OCI-LY7 (cell line): ENCODE measurements at places on chromosomes 16 and 17.

- DNase-seq, result no peak
These were observed 32.5 kb upstream of the LGALS9 start for GRCh38 chr17:27598337-27599050.

DNA sequence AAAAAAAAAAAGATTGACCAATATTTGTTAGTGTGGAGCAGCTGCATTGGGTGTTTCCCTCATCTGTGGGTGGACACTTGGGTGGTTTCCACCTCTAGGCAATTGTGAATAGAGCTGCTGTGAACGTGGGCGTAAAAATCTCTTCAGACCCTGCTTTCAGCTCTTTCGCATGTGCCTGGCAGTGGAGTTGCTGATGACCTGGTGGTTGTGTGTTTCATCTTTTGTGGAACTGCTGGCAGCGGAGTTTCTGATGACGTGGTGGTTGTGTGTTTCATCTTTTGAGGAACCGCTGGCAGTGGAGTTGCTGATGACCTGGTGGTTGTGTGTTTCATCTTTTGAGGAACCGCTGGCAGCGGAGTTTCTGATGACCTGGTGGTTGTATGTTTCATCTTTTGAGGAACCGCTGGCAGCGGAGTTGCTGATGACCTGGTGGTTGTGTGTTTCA lies 21.4 kb downstream of the ZC3H18 start:
- DNase-seq, result no peak

GRCh38 chr17:80781807-80782277 lies 209.8 kb upstream of the CHMP6 start:
- no peak for DNase-seq

GRCh38 chr16:87850009-87851006 lies 19.0 kb downstream of the SLC7A5 start:
- DNase-seq, result peak; percentile 81

- DNase-seq, result no peak
These were observed 271.6 kb downstream of the C16orf95 start for GRCh38 chr16:87045466-87046216.

DNA sequence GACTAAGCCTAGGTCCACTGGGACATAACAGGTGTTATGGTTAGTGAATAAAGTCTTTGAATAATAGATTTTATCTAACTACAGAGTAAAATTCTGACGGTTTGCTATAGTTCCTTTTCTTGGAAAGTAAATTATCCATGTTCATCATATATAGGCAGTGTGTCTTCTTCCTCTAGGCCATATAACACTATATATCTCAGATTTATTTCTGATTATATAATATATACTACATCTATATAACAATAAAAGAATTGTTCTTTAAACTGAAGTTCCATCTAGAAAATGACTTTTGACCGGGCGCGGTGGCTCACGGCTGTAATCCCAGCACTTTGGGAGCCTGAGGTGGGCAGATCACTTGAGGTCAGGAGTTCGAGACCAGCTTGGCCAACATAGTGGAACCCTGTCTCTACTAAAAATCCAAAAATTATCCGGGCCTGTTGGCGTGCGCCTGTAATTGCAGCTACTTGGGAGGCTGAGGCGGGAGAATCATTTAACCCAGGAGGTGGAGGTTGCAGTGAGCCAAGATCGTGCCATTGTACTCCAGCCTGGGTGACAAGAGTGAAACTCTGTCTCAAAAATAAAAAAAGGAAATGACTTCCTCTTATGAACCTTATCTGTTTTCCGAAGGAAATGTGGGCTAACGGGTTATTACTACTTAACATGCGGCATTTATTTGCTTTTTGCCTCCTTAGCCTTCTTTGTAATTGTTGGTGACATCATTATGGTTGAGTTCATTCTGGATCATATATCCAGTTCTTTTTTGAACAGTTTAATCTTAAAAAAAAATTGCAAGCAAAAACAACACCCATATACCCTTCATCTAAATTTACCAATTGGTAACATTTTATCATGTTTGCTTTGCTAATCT lies 29.2 kb downstream of the NOL11 start:
- DNase-seq, result no peak

GRCh38 chr17:69093279-69093789 lies 32.6 kb upstream of the ABCA9 start:
- peak; percentile 85 for DNase-seq

- peak; percentile 8 for DNase-seq
These were observed 34.9 kb upstream of the NLRP1 start for GRCh38 chr17:5619088-5619740.

DNA sequence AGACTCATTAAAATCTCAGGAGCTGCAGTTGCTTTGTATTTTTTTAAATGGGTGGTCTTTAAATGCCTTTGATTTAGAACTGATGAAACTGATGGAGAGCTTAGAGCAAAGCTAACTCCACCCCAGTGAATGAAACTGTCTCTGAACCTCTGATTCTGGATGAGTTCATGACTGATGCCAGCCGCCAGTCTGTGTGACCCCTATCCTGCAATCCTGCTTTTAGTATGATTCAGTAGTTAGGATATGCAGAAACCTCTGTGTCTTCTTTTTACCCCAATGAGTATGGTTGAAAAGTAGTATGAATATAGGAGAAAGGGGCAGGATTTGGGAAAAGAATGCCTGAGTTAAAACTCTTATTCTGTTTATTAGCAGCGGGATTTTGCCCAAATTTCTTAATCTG lies 12.3 kb upstream of the SALL1 start:
- DNase-seq, result no peak

DNA sequence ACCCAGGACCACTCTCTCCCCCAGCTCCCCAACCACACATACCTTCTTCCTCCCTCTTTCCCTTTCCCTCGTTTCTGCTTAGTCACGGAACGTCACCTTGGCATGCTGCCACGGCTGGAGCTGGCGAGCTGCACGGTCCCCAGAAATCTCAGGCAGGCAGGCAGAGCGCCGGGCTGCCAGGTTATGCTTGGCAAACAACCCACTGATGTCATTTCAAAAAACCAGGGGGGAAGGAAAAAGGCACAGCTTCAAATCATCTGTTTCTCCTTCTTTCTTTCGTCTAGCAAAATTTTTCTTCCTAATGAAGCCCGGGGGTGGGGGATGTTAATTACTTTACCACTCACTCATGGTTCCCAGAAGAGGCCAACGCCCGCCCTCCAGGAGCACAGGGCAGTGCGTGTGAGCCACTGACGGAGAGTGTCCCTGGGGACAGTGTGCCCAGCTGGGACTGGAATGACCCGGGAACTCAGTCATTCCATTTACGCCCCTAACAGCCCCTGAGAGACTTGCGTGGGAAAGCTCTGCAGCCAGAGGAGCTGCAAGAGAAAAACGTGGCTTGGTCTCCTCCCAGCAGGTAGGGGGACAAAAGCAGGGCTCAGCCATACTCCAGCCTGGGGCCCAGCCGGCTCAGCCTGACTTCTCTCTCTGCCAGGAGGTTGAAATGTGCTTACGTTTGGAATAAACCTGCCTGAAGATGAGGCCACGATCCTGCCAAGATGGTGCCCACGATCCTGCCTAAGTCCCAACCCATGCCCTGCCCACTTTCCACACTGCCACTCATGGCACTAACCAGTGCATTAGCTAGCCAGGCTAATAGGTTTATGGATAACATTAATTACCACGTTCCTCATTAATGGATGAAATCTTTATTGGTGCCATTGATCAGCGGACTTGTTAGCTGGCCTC lies 198.9 kb downstream of the ZFHX3 start:
- DNase-seq, result no peak

- DNase-seq, result no peak
These were observed 9.8 kb downstream of the SLC38A10 start for GRCh38 chr17:81285179-81285878.

- DNase-seq, result no peak
These were observed 23.7 kb downstream of the SRCIN1 start for GRCh38 chr17:38582069-38582468.

DNA sequence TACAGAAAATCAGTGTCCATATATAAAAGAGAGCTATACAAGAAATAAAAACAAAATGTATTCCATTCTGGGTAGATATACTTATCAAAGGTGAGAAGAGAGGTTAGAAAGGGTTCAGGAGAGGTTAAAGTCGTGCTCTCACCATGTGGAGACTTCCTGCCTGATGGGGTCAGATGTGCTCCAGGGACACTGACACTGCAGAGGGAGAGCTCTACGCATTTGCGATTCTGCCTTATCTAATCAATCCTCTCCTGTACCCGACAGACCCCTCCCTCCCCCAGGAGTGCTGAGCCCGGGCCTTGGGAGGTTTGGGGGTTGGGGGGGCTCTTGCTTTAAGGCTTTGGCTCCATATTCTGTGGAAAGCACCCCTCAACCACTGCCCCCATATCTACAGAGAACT lies 16.6 kb upstream of the SLC5A11 start:
- no peak for DNase-seq

- DNase-seq, result no peak
These were observed 4.7 kb downstream of the SERPINF1 start for GRCh38 chr17:1766382-1767135.

DNA sequence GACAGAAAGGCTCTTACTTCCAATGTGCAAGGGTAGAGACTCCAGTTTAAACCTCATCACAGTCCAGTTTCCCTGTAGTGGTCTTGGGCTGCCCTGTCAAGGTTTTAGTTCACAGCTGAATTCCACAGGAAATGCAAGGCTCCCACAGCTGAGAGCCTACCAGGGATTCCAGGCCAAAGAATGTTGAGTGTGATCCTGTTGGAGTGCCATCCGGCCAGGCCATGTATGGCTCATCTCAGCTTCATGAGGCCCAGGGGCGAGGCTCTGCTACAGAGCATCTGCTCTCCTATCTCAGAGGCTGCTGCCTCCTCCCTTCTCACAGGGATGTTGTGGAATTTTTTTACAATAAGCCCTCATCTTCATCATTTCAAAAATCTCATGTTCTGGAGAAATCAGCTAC lies 239.8 kb upstream of the CCL2 start:
- no peak for DNase-seq

- DNase-seq, result no peak
These were observed 11.7 kb downstream of the ATPAF2 start for GRCh38 chr17:18027280-18027679.

DNA sequence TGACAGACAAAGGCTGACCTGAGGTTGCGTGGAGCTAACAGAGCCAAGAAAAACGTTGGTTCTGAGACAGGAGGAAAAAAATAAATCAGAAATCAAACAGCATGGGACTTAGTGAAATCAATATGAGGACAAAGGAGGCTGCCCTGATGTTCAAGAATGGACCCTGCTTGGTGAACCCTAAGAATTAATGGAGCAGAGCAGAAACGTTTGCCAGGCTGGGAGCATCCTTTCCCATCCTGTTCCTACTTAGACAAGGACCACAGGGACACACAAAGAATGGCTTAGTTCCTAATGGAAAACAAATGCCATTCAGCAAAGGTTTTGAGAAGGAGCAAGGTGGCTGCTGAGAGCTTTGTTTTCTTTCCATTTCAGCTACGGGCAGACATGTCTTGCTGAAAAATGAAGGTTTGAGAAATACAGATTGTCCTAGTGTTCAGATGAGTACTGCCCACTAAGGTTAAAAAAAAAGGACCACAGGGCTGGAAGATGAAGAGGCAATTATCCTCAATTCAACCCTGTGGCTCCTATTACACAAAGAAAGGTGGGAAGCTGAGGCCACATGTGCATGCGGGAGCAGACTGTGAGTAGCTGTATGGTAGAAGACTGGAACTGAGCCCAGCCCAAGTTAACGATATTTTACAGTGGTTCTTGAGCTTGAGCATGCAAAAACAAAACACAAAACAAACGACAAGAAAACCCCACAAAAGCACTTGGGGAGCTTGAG lies 230.1 kb downstream of the SLC39A11 start:
- DNase-seq, result no peak

DNA sequence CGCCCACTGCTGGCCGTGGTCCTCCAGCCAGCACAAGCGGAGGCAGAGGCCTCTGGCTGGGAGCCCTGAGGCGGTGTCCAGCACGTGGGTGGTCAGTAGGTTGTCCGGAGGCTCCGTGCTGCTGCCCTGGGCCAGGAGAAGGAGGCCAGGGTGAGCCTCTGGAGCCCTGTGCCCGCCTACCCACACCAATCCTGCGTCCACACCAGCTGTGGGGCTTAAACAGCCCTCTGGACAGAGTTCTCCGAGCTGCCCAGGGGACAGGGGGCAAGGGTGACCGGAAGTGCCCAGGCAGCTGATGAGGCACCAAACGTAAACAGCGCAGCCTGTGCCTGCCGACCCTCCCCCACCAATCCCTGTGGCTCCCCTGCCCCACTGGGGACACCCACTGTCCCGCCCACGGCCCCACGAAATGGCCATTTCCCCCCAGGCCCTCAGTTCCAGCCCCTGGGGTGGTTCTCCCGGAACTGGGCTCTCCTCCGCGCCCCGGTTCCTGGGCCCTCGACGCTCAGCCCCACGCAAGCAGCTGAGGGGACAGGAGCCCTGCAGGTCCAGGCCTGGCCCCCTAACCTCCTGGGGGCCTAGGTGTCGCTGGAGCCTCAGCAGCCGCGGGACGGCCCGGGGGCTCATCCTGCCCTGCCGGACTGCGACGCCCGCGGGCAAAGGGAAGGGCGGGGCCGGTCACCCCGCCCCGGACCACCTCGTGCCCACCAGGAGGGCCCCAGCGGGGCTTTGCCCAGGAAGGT lies 27.9 kb upstream of the DBNDD1 start:
- no peak for DNase-seq

- DNase-seq, result no peak
These were observed 108.9 kb upstream of the EEF2KMT start for GRCh38 chr16:5206331-5206990.

DNA sequence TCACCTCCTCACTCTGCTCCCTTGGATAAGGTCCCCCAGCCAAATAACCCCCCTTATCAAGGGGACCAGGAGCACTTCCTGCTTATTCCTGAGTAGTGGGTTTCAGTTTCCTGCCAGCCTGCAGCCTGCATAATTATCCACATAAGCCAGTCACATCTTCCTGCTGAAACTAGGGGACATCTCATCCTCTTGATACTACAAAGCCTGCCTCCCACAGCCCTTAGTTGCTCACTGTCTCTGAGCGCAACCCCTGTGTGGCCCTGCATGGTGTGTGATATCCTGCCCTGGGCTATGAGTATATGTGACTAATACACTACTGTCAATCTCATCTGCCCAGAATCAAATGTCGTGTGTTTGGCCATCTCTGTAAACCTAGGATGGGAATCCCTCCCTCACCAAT lies 8.0 kb upstream of the XYLT2 start:
- no peak for DNase-seq

GRCh38 chr17:79341222-79341780 lies 266.7 kb downstream of the ENGASE start:
- DNase-seq, result no peak

DNA sequence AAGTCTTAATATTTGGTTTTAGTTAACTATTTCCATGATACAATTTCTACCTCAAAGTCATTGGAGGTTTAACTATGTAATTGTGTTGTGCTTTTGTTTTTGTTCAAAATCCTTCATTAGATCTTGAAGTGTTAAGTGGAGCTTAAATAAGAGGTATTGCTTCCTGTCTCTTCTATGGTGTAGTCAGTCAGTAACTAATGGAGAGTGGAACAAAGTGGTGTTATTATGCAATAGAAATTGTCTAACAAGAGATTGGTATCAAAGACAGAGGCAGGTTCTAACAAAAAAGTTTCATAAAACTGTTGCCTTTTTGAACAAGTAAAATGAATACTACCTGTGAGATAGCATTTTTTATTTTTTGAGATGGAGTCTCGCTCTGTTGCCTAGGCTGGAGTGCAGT lies 45.2 kb downstream of the GRB7 start:
- no peak for DNase-seq

DNA sequence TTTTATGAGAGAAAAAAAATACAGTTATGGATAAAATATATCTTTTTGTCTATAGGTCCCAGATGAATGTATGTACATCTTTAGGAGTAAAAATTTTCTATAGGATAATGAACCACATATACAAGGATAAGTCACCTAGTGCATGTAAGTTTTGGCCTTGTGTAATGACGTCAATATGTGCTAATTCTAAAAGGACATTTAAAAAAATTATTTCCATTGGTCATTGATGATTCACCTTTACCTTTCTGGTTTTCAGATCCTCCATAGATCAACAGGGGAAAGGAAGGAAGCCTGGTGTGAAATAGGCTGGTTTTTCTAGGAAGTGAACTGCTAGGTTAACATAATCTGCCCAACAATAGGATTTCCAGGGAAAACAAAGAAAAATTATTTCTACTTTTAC lies 684.3 kb upstream of the SOX9 start:
- DNase-seq, result no peak
